ENCODE measurements at places on chromosomes 6 and 20.

GRCh38 chr20:36055145-36055544 lies 86.8 kb downstream of the CNBD2 start:
- DNase-seq: no peak

GRCh38 chr20:43477193-43477592 lies 19.5 kb downstream of the SRSF6 start:
- no peak for DNase-seq

GRCh38 chr20:54215157-54215789 lies 7.4 kb downstream of the PFDN4 start:
- no peak for DNase-seq

DNA sequence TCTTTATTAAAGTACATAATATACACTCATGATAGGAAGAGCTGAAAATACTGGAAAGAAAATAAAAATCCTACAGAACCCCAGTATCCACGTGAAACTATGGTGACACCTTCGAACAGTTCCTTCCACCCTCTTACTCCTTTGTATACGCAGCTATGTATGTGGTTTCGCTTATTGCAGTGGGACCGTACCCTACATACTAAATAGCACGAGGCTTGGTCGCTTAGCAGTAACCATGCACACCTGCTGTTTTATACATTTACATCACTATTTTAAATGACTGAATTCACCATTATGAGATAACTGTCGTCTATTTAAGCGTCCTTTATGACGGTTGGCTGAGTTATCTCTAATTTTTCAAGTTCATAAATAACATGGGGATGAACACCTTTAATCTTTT lies 400.1 kb downstream of the CDH4 start:
- DNase-seq: no peak

- DNase-seq: no peak
Observed at GRCh38 chr6:126967296-126968005, 151.0 kb upstream of the RSPO3 start.

DNA sequence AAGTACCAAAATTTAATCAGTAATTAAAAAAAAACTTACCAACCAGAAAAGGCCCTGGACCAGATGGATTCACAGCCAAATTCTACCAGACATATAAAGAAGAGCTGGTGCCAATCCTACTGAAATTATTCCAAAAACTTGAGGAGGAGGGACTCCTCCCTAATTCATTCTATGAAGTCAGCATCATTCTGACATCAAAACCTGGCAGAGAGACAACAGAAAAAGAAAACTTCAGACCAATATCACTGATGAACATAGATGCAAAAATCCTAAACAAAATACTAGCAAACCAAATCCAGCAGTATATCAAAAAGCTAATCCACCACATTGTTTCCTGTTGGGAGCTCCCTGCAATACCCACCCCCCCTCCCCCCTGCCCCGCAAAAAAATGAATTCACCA lies at the start of gene WFDC11:
TSS of gene WFDC11 (minus strand) at position 101 of the 400 bp plus-strand sequence. CDS start 19,639 bp downstream, outside the sequence.
- no peak for DNase-seq

GRCh38 chr6:149897855-149898744 lies at the start of gene RAET1E:
Gene RAET1E, minus strand, starts transcription at chr6:149898113. Its CDS starts 7,212 bp downstream, at chr6:149890901.
- no peak for DNase-seq

- DNase-seq: peak; percentile 38
Observed at GRCh38 chr20:57622579-57623381, 2.6 kb upstream of the ZBP1 start.

GRCh38 chr20:1423625-1424106 lies 30.8 kb upstream of the FKBP1A start:
- no peak for DNase-seq

DNA sequence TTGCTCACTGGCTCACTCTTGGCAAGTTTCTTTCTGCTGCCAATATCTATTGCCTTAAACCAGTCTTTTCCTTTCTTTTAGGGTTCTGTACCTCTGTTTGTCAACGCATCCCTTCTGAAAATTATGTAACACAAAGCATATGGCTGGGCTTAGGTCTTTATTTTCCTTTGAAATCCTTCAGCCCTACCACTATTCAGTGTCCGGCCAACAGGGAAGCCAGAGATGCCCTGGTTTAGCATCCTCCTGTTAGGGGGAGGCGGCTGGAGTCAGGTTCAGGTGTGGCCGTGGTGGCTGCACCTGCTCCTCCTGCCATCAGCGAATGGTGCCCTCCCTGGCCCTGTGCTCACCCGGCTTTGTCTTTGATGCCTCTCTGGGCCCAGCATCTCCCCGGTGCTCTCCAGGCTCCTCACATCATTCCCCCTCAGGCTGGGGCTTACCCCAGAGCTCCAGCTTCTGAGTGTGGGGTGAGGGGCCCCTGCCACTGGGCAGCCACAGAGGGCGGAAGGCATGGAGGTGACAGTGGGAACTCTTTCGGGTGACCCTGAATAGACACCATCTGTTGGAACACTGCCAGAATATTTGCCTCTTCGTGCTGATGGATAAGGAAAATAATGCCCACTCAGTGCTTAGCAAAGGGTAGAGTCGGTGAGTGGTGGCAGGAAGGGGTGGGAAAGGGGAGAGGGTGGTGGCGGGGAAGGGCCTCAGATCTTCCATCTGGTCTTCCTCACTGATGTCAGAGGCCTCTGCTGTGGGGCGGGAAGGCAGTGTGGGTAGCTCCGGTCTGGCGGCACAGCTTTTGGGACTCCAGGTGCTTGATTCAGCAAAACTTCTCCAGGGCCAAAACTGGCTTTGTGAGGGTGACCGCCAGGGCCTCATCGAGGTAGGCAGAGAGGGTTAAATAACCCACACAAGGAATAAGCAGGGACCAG lies 97.2 kb downstream of the DACT2 start:
- DNase-seq: no peak

DNA sequence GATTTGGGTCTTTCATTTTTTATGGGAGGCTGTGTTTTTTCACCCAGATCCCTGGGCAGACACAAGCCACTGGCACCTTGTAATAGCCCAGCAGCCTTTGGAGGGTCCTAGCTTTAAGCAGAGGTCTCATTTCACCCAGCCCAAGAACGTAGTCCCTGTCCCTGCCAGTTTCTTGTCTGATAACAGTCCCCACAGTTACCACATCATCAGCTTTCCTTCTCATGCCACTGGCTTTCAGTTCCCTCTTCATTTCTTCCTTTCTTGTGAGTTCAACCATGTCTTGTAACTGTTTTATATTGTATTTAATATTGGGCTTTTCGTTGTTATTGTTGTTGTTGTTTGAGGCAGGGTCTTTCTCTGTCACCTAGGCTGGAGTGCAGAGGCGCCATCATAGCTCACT lies 10.6 kb downstream of the PNPLA1 start:
- DNase-seq: no peak

GRCh38 chr6:156183678-156184077 lies 593.5 kb upstream of the ARID1B start:
- no peak for DNase-seq

GRCh38 chr6:28600245-28600644 lies 74.6 kb downstream of the GPX5 start:
- DNase-seq: no peak

- no peak for DNase-seq
Observed at GRCh38 chr6:69756907-69757306, 39.9 kb downstream of the LMBRD1 start.

- no peak for DNase-seq
Observed at GRCh38 chr6:84182001-84182400, 45.4 kb downstream of the CEP162 start.

DNA sequence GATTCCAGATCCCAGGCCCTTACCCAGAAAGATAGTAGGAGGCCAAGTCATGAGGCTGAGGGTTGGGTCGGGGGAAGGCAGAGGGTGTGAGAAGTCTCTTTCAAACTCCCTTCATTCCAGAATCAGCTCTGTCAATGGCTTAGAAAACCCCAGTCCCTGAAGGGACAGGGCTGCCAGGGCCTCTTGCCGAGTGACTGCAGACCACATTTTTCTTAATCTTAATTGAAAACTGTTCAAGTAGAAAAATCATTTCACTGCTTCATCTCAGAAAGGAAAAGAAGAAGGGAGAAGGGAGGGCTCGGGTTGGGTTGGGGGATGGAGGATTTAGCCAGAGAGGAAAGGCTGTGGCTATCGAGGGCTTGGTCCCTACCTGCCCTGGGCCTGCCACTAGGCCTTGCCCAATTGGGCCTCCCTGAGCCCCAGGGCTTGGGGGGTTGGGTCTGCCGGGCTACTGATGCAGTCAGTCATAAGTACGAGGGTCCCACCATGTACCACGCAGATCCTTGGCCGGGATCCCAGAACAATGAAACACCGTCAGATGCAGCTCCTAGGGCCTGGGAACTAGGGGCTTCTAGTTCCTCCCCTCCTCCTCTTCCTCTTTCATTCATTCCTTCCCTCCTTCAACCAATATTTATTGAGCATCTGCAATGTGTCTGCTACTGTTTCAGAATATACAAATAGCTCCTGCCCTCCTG lies 44.0 kb upstream of the CTNNBL1 start:
- DNase-seq: no peak

DNA sequence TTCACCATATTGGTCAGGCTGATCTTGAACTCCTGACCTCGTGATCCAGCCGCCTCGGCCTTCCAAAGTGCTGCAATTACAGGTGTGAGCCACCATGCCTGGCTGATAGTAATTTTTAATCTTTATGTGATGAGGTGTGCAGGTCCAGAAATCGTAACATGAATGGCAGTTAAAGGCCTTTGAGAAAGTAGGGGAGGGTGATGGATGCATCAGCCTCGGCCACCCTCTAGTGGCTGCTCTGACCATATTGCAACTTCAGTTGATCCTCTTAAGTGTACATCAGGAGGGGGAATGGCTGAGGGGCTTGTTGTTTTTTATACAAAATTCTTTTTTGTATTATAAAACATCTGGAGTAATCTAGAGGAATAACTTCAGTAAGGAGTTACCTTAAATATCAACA lies 193.0 kb downstream of the ZFAND3 start:
- DNase-seq: peak; percentile 50

DNA sequence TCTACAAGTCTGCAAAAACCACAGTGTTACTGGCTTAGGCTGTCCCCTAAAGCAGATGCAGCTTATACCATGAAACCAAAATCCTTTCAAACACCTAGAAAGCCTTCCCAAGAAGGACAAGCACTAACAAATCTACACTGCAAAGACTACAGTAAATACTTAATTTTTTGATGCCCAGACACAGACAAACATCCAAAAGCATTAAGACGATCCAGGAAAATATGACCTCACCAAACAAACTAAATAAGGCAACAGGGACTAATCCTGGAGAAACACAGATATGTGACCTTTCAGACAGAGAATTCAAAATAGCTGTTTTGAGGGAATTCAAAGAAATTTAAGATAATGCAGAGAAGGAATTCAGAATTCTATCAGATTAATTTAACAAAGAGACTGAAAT lies 423.5 kb downstream of the COL12A1 start:
- no peak for DNase-seq

DNA sequence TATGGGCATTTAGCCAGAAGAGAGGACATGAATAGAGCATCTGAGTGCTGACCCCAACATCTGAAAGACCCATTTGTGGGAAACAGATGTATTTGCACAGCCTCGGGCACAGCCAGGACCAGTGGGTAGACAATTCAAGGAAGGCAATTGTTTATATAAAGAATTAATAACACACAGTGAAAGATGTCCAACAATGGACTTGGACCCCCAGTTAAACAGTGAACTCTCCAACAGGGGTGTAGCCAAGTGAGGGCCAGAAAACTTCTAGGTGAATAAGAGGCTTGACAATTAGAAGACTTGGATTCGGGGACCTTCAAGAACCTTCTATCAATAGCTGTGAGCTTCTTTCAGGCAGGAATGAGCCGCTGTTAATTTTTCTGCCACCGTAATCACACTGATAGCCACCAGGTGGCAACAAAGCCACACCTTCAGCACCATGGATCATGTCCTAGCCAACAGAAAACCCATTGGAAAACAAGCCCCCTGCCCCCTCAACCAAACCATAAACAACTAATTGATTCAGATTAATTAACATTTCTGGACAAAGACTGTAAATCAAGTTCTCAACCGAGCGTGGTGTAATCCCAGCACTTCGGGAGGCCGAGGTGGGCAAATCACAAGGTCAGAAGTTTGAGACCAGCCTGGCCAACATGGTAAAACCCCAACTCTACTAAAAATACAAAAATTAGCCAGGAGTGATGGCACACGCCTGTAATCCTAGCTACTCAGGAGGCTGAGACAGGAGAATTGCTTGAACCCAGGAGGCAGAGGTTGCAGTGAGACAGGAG lies 8.8 kb upstream of the SRSF6 start:
- DNase-seq: peak; percentile 4

DNA sequence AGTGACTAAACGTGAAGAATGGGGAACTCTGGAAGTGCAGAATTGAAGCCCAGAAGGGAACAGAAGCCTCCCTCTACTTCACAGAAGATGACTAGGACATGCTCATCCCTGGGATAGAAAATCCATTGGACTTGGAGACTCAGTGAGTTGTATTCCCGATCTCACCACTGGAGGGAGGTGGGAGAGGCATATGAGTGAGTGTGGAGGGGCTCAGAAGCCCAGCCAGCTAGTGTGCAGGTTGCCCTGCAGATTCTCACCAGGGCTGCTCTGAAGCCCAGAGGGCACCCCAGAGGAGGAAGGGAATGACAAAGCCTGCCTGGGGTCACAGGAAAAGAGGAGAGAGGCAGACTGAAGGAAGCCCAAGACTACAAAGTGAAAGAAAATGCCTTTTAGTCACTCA lies 42.1 kb upstream of the HLA-E start:
- DNase-seq: no peak

DNA sequence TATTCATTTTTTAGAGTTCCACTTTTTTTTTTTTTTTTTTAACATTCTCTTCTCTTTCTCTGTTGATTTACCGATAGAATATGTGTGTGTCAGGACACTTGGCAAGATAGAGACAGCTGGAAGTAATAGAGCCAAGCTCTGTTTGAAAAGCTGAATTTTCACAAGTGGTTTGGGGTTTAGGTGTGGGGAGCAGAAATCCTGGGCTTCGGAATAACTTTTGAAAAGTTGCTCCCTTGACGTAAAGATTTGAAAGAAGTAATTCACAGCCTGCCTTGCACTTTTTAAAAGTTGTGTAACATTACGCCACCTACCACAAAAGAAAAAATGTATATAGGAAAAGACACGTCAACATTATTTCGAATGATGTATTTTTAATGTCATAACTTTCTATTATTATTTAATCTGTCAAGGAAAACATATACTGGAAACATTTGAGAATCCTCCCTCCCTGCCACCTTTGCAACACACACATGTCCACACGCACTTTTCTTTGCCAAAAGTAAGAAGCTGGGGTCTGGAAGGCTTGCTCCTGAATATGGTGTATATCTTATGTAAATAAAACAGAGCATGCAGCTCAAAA lies 917.9 kb downstream of the KIF16B start:
- no peak for DNase-seq

- DNase-seq: no peak
Observed at GRCh38 chr6:30707281-30707850, 9.7 kb downstream of the MDC1 start.

DNA sequence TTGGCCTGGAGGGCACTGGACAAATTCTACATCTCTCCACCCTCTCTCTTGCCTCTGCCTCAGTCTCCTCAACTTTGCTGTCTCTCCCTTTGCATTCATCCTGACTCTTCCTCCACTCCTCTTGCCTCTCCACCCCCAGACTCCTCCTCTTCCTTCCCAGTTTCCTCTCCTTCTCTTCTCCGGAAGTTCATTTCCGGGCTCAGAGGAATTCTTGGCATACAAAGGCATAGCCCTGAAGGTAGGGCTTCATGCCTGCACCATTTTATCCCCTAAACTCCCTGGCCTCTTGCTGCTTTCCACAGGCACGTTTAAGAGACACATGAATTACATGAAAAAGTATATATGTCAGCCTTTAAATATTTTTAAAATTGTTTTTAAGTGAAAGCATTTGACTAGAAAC lies 10.6 kb downstream of the BFSP1 start:
- no peak for DNase-seq

- DNase-seq: no peak
Observed at GRCh38 chr6:125802943-125803377, 12.2 kb downstream of the NCOA7 start.
